ENCODE measurements at places on chromosomes 5 and 9.

DNA sequence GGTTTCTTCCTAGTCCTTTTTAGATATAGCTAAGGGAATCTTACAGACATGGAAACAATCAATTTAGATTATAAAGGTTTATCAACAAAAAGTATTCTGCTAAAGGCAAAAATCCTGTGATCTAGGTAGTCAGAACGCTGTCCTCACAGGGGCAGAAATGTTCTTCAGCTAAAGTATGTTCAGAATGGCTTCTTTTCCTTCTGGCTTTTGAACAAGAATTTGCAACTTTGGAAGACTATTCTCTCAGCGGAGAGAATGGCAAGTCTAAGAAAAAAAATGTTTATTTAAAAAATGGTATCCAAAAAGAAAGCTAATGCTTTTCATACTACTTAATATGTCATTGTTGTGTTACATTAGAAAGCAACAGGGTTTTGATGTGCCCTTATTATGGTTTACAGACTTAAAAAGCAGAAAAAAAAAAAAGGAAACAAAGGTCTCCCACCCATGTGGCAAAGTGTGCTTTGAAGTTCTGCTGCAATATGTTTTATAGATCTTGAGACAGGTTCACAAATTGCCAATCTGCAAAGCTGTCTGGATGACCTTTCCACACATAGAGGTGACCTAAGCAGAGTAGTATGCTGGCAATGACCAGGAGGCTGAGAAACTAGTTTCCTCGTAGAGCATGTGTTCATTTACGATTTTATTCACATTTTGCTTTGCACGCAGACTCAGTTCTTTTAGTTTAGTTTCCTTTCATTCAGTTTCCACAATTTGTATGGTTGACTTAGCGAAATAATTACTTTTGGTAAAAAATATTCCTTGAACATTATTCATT lies 45.1 kb upstream of the PJA2 start:
- H3K27ac ChIP-seq: no peak overlapping the region
- DNase-seq: no peak
- peaks cover 6% of the 10 kb centered on the region for H3K36me3 ChIP-seq
- H3K27me3 ChIP-seq: no peaks in the 10 kb centered on the region
- peaks cover 13% of the 10 kb centered on the region for H3K4me1 ChIP-seq

DNA sequence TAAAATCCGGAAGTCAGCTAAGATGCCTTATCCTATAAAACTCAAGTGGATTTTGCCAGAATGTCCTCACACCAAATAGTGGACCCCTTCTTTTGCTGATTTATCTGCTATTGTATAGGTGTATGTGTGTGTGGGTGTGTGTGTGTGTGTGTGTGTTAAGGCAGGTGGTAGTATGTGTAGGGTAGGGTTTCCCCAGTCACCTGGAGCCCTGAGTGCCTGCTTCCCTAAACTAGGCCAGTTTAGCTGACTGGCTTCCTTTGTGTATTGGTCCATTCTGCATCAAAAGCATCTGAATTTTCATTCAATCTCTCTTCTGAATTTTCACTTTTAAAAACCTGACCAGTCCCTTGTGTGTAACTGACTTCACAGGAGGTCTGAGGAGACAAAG lies 42.2 kb upstream of the LCP2 start:
- H3K27me3 ChIP-seq: no peaks in the 10 kb centered on the region
- no peak overlapping the region for H3K4me3 ChIP-seq
- no peak for DNase-seq
- no peaks in the 10 kb centered on the region for H3K36me3 ChIP-seq
- H3K27ac ChIP-seq: no peak overlapping the region
- H3K4me1 ChIP-seq: peaks cover 32% of the 10 kb centered on the region

DNA sequence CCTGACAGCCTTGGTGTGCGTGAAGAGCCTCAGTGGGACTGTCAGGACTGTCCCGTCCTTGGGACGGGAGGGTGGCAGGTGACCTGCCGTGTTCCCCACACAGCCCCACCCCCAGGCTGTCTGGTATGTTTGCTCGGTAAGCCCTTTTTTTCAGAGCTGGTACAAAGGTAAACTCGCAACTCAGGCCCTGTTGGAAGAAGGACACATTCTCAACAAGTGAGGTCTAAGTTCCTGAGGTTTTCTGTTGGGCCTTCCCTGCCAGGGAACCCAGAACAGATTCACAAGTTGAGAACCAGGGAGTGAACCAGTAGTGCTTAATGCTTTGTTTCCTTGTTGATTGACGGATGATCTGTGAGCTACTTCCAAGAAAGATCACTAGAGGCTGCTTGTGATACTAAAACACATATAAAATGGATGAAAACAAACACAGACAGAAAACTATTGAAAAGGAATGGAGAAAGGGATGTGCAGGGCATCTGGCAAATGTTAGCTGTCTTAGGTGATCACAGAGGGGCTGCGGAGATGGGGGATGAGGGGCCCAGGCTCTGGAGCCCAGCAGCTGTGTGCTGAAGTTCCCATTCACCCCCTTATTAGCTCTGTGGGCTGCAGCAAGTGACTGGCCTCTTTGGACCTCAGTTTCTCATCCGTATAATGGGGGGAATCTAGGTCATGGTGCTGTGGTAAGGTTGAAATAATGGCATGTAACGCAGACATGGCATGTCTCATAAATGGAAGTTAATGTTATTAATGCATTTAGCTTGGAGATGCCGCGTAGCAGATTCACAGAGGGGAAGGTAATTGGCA lies 2.7 kb downstream of the NDST1 start:
- no peaks in the 10 kb centered on the region for H3K27me3 ChIP-seq
- no peak overlapping the region for H3K4me3 ChIP-seq
- DNase-seq: no peak
- H3K27ac ChIP-seq: peak overlapping the region; percentile 44
- no peaks in the 10 kb centered on the region for H3K36me3 ChIP-seq
- peaks cover 50% of the 10 kb centered on the region for H3K4me1 ChIP-seq

- H3K36me3 ChIP-seq: no peaks in the 10 kb centered on the region
- no peak overlapping the region for H3K27ac ChIP-seq
- DNase-seq: peak; percentile 56
- no peaks in the 10 kb centered on the region for H3K27me3 ChIP-seq
These were observed 229.0 kb downstream of the ROR2 start for GRCh38 chr9:91720751-91721705.

DNA sequence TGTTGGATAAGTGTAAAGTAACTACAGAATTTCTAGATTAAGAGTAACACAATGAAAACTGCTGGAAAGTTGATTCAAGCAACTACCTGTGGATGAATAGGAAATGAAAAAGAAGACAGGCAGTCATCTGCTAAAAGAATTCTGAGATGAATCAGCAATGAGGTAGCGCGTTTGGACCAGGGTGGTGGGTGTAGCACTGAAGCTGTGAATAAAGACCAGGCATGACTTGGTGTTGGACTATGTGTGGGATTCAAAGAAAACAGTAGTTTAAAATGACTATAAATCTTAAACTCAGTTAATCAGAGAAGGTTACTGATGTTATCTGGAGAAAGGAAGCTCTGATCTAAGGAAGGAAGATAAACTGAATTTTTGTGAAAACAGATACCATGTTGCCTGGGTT lies 159.8 kb downstream of the FBN2 start:
- H3K36me3 ChIP-seq: peaks cover 6% of the 10 kb centered on the region
- H3K4me1 ChIP-seq: peaks cover 17% of the 10 kb centered on the region
- H3K27ac ChIP-seq: no peak overlapping the region

- H3K27me3 ChIP-seq: no peaks in the 10 kb centered on the region
- H3K4me3 ChIP-seq: no peak overlapping the region
- H3K36me3 ChIP-seq: no peaks in the 10 kb centered on the region
- no peak for DNase-seq
These were observed 23.9 kb upstream of the KDM4C start for GRCh38 chr9:6733831-6734230.

DNA sequence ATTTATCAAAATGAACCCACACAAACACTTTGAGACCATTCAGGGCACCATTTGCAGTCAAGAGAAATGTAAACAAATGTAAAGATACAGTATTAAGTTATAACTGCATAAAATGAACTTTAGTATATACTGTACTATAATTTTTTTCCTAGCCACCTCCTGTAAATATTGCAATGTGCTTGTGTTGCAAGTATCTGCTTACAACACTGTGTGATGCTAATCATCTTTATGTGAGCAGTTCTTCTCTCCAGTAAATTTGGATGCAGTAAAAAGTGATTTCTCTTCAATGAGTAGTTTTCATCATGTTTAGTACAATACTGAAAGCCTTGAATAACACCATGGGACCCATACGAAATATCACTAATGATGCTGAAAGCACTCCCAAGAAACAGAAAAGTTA lies 9.4 kb downstream of the G3BP1 start:
- no peak overlapping the region for H3K4me3 ChIP-seq
- DNase-seq: no peak
- peaks cover 1% of the 10 kb centered on the region for H3K4me1 ChIP-seq
- peaks cover 5% of the 10 kb centered on the region for H3K36me3 ChIP-seq
- H3K27ac ChIP-seq: no peak overlapping the region

DNA sequence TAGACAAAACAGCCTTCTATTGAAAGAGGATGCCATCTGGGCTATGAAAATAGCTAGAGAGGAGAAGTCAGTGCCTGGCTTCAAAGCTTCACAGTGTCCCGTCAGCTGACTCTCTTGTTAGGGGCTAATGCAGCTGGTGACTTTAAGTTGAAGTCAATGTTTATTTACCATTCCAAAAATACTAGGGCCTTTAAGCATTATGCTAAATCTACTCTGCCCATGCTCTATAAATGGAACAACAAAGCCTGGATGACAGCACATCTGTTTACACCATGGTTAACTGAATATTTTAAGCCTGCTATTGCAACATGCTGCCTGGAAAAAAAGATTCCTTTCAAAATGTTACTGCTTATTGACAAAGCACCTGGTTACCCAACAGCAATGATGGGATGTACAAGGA lies 309.1 kb downstream of the NTRK2 start:
- no peak overlapping the region for H3K27ac ChIP-seq
- H3K27me3 ChIP-seq: no peaks in the 10 kb centered on the region
- no peak overlapping the region for H3K4me3 ChIP-seq
- no peaks in the 10 kb centered on the region for H3K36me3 ChIP-seq
- H3K4me1 ChIP-seq: no peaks in the 10 kb centered on the region
- no peak for DNase-seq

DNA sequence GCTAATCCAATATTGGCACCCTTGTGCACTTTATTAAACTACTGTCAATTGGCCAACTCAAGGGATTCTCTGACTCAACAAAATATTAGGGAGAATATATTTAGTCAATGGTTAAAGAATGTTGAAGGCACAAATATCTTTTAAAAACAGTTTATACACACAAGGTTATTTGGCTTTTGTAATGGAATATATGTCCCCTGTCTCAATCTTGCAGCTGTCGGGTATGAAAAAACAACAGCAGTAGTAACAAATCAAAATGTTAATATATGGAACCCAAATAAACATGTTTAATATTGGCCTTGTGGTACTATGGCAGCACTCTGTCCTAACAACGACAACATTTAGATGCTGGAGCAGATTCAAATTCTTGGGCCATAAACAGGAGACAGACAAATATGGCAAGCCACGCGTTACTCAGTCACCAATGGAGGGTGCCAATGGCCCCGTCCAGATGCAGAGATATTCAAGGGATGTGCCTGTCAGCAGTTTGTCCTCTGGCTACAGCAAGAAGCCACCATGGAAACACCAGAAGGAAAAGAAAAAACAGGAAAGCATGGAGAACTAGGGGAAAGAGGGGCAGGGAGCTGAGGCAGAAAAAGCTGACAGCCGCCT lies 342.0 kb downstream of the NDUFS4 start:
- DNase-seq: no peak
- no peaks in the 10 kb centered on the region for H3K36me3 ChIP-seq
- H3K4me3 ChIP-seq: no peak overlapping the region
- H3K27ac ChIP-seq: no peak overlapping the region

DNA sequence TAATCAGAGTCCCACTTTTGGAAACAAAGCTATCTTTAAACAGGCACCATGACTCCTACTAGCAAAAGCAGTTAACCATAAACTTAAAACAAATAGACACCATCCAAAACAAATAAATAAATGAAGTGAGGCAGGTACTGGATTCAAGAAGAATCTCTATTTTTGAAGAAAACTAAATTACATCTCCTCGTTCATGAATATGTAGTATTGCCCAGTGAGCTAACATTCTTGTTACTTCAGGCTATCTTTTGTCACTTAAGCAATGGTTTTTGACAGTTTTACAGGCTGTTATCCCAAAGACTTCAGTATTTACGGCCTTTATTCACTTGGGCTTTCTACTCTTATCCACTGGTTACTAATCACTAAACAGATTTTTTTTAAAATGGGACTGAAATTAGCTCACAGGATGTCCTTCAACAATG lies 242.5 kb downstream of the MLLT3 start:
- H3K27ac ChIP-seq: no peak overlapping the region
- DNase-seq: no peak
- H3K36me3 ChIP-seq: no peaks in the 10 kb centered on the region
- no peak overlapping the region for H3K4me3 ChIP-seq

GRCh38 chr9:27206041-27206440 lies 90.9 kb downstream of the EQTN start:
- no peak overlapping the region for H3K27ac ChIP-seq
- DNase-seq: no peak
- H3K4me1 ChIP-seq: no peaks in the 10 kb centered on the region
- no peaks in the 10 kb centered on the region for H3K36me3 ChIP-seq
- H3K4me3 ChIP-seq: no peak overlapping the region
- no peaks in the 10 kb centered on the region for H3K27me3 ChIP-seq

- no peak overlapping the region for H3K27ac ChIP-seq
- H3K4me1 ChIP-seq: no peaks in the 10 kb centered on the region
- H3K36me3 ChIP-seq: no peaks in the 10 kb centered on the region
- H3K27me3 ChIP-seq: no peaks in the 10 kb centered on the region
- DNase-seq: no peak
These were observed 16.6 kb downstream of the ATOX1 start for GRCh38 chr5:151741678-151742423.

- H3K27ac ChIP-seq: peak overlapping the region; percentile 47
- H3K27me3 ChIP-seq: no peaks in the 10 kb centered on the region
- H3K4me3 ChIP-seq: no peak overlapping the region
These were observed 41.7 kb downstream of the SEMA6A start for GRCh38 chr5:116532762-116533525.

DNA sequence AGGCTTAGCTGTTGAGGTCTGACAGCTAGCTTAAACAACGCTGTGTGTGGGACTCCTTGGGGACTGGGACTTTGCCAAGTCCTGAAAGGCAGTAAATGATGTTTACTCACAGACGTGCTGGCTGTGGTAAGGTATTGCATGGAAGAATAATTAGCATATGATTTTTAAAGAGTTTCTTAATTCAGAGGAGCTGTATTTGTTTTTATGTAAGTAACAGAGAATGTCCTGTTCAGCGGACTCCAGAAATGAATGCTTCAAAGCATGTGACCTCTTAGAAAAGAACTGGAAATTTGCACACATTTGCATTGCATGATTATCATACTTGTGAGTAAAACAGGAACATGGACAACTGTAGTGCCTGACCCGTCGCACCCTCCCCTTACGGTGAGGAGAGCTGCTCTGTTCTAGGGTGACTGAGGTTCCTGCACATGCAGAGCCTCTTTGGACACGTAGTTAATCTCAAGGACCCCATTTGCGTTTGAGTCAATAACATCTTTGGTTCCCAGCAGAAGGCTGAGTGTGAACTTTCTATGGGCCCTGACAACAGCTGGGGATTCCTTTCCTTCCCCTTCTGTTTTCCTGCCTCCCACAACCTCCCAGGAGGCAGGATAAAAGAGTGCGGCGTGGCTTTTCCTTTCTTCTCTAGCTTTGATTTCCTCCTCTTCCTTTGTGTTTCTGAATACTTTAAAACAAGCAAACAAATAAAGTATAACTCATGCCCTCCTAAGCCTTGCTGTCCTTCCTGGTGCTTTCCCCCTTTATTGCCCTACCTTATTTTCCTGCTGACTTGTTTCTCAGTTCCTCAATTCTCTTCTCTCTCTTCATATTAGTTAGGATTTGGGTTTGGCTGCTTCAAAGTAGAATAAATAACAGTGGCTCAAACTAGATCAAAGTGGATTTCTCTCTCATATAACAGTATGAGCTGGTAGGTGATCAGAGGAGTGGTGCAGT lies 157.2 kb upstream of the CD180 start:
- no peaks in the 10 kb centered on the region for H3K27me3 ChIP-seq
- H3K4me3 ChIP-seq: no peak overlapping the region
- H3K36me3 ChIP-seq: no peaks in the 10 kb centered on the region
- H3K4me1 ChIP-seq: peaks cover 13% of the 10 kb centered on the region
- no peak overlapping the region for H3K27ac ChIP-seq
